ENCODE measurements at places on chromosomes 5 and 9.

GRCh38 chr5:132895719-132896305 lies 22.3 kb downstream of the LEAP2 start:
- DNase-seq, result no peak

GRCh38 chr9:38286357-38286756 lies 106.1 kb upstream of the ALDH1B1 start:
- no peak for DNase-seq

DNA sequence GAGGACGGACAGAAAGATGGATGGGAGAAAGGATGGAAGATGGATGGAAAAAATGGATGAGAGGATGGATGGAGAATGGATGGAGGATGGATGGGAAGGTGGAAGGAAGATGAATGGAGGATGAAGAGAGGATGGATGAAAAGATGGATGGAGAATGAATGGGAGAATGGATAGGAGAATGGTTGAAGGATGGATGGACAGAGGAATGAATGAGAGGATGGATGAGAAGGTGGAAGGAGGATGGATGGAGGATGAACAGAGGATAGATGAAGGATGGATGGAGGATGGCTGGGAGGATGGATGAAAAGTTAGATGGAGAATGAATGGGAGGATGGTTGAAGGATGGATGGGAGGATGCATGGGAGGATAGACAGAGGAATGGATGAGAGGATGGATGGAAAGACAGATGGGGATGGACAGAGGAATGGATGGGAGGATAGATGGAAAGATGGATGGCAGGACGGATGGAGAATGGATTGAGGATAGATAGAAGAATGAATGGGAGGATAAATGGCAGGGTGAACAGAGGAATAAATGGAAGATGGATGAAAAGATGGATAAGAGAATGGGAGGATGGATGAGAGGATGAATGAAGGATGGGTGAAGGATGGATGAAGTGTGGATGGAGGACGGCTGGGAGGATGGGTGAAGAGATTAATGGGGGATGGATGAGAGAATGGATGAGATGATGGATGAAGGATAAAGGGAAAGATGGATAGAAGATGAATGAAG lies 217.7 kb upstream of the IER5L start:
- DNase-seq, result no peak

DNA sequence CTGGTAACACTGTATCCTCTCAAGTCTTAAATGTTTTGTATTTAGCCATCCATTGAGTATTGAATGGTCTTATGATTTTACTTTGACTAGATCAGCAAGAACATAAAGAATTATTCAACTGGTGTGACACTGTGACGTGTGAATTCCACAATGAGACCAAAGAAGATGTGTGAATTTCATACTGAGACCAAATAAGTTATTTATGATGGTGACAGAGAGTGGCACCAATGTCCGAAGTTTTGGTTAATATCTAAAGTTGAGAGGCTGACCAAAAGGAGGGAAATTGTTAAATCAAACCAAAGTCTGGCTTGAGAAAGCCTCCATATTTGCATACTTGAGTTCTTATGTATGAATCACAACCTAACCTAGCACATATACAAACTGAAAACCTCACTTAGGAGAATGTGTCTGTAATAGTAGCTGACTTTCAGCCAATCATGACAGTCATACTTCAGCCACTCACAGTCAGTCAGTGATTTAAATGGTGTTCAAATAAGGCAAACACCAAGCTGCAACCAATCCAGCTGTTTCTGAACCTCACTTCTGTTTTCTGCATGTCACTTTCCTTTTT lies 31.5 kb upstream of the FAM170A start:
- DNase-seq, result no peak

DNA sequence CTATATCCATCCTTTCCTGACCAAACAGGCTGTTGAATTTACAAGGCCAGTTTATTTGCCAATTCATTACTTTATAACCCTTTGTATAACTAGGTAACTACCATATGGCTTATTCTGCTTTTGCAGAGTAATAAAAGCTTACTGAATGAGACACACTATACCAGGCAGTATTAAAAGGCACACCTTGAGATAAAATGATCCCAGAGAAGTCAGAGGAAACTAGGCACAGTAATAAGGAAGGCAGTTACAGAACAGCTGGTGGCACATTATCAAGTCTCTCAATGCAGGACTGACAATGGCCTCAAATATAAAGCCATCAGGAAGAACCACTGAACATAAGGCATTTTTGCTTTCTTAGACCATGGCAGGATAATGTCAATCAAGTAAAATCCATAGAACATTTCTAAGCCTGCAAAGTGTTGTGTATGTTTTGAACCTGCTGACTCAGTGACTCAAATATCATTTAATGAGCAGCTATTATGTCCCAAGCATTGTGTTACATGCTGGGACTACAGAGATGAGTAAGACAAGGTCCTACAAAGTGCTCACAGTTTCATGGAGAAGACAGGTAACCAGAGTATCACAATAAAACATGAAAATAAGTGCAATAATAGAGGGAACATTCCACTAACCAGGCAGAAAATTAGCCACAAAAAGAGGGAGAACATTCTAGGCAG lies 52.5 kb downstream of the OXCT1 start:
- no peak for DNase-seq

DNA sequence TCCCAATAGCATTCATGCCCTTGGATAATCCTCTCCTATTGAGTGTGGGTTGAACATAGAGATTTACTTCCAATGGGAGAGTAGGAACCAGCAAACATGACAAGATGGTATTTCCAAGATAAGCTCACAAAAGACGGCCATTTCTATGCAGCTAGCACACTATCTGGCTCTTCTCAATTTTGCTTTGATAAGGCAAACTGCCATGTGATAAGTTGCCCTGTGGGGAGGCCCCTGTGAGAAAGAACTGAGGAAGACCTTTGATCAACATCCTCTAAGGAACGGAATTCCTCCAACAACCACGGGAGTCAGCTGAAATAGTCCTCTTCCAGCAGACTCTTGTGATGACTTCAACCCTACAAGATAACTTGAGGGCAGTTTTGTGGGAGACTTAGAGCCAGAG lies 211.9 kb upstream of the TRPM3 start:
- DNase-seq, result no peak

DNA sequence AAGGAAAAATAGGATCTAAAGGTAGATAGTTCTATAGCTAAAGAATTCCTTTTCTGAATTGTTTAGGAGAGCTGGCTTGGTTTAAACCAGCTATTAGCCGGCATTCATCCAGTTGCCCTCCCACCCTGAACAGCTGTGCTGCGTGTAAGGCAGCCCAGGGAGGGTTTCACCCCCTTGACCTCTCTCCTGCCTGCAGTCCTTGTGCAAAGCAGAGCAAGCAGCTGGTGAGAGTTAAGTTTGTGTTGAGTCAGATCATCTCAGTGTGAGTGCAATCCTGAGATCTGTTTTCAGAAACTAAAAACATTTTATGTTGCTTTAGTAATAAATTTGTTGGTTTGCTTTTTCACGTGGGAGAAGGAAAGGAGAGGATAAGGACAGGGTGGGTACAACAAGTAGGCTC lies 13.0 kb downstream of the SLC25A25 start:
- DNase-seq, result peak; percentile 88

DNA sequence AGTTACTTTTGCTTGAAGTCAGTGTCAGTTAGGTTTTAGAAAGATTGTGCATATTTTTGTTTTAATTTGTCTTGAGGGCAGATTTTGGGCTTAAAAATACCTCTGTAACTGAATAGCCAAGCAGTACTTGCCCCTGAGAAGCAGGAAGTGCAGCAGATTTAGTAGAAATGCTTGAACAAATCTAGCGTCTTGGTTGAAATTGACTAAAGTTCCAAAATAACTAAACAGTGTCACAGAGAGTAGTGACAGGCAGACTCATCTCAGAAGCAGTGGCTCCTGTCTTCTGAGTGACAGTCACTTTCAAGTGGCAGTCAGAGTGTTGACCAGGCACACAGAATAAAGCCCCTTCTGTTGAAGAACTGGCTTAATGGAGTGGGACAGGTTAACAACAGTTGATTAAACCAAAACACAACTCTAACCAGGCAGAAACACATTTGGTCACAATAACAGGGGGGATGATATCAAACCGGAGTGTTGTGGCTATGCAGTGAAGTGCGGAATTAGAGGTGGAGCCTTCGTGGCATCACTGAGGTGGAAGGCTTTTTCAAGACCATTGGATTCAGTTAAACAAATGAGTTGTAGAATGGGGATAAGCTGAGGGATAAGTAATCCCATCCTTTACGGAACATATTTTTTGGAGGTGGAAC lies 29.1 kb downstream of the TRIO start:
- no peak for DNase-seq

GRCh38 chr5:93572608-93573353 lies 8.2 kb downstream of the NR2F1-AS1 start:
- DNase-seq, result peak; percentile 27

DNA sequence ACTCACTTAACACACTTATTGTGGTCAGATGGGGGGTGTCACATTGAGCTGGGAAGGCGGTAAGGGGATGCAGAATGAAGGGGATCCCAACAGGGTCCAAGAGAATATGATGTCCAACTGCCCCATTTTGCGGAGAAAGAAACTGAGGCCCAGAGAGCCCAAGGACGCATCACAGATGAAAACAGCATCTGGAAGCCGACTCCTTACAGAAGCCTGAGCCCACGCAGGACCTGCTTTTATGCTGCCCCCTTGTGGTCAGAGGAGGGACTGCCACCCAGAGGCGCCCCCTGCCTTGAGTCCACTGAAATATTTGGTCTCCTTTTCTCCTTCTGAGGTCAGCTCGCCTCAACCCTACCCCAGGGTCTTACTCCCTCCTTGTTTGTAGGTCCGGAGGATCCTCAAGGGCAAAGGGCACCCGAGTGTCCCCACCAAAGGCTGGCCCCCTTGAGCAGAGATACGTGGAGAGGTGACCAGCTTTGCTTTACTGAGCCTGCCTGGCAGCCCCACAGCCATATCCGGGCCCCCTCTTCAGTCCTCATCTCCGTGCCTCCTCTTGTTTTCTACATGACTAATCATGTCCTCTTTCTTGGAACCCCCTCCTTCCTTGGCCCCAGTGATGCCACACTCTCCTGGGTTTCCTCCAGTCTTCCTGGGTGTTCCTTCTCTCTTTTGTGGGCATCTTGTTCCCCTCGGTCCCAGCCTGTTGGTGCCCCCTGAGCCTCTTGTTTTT lies 30.0 kb upstream of the TTLL11 start:
- peak; percentile 71 for DNase-seq

- DNase-seq, result no peak
These were observed 119.4 kb downstream of the WNK2 start for GRCh38 chr9:93303258-93303771.

DNA sequence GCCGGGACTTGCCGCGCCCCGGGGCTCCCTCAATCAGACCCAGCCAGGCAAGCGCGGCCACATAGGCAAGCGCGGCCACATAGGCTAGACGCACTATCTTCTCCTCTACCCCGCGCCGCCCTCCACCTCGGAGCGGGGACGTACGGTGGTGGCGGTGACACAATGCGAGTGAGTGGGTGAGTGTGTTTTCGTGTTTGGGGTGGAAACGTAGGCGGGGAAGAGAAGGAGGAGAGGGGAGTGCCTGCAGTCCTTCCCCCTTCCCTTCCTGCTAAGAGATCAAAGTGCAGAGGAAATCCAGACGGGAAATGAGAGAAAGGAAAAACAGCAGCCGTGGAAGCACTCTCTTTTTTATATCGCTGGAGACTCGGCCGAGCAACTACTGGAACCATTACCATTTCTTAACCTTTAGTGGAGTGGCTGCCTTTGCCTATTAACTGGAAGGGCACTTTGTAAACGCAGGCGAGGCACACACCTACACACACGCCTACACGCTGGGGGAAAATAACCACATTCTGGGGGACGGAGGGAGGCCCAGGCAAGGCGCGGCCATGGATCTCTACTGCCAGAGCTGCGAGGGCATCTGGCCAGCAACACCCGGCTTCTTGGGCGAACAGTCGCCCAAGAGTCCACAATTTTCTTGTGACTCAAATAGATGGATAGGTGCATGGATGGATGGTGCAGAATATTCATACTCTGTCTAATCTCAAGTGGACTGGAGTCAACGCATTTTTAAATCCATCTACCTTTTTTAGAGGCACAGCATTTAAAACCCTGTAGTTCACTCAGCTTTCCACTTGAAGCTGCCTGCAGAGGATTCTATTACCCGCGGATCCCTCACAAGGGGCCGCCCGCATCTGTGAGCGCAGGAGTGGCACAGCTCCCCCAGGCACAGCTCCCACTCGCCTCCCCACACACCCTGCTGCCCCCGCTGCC lies 2.1 kb downstream of the EDIL3 start:
- DNase-seq, result peak; percentile 79

GRCh38 chr9:27353474-27354229 lies 56.7 kb upstream of the EQTN start:
- no peak for DNase-seq

- DNase-seq, result peak; percentile 68
These were observed 137.4 kb downstream of the PLK2 start for GRCh38 chr5:58322453-58322852.

DNA sequence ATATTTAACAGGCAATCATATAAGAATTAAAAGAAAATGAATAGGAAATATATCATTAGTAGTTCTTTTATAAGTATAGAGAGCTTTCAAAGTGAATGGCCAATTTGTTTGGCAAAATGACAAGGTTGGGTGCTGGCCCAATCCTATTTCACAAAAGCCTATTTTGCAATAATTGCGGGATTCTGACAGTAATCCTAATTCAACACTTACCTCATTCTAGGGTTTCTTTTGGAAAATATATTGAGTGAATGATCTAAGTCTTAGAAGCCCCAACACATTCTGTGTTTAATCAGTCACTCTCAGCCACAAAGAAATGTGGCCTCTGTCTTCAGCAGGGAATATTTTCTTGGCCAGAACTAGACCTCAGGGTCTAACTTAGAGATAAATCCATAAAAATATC lies 835.9 kb upstream of the ZNF608 start:
- peak; percentile 39 for DNase-seq

DNA sequence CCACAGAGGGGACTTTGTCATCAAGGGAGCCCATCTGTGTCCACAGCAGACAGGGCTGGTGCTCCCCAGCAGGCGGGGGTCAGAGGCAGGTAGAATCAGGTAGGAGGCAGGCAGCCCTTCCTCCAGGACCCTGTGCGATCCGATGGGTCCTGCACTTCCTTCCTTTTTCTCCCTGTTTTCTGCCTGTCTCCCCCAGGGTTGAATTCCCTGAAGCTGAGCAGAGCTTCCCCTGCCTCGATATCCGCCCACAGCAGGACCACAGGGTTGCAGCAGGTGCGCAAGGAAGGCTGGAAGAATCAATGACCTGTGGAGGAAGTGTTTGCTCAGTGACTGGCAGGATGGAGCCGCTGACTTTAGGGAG lies 69.2 kb downstream of the MRPL36 start:
- DNase-seq, result no peak

- DNase-seq, result peak; percentile 39
These were observed 71.6 kb upstream of the FRRS1L start for GRCh38 chr9:109238655-109239054.

GRCh38 chr9:93248386-93249040 lies 64.6 kb downstream of the WNK2 start:
- DNase-seq, result no peak

DNA sequence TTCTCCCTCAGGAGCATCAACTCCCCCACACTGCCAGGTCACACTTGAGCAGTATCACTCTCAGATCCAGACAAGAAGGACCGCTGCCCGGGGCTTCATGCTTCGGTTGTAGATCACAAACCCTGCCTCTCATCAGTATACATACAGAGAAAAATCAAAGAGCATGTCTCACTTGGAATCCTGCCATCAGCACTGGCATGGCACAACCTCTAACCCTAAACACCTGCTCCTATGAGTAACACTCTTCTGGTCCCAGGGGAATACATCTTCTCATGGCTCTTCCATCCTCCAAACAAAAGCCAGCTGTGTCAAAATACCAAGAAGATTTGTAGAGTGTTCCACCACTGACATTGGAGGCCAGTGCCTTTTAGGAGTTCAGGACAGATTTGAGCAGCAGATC lies 84.8 kb upstream of the MIER3 start:
- no peak for DNase-seq
